Stimulated activated CD4-positive, alpha-beta T cell treated with anti-CD3 and anti-CD28 coated beads, TNF-alpha, amount 100 ng/mL, for 24 hours (primary cell): ENCODE measurements at places on chromosomes 1 and 21.

DNA sequence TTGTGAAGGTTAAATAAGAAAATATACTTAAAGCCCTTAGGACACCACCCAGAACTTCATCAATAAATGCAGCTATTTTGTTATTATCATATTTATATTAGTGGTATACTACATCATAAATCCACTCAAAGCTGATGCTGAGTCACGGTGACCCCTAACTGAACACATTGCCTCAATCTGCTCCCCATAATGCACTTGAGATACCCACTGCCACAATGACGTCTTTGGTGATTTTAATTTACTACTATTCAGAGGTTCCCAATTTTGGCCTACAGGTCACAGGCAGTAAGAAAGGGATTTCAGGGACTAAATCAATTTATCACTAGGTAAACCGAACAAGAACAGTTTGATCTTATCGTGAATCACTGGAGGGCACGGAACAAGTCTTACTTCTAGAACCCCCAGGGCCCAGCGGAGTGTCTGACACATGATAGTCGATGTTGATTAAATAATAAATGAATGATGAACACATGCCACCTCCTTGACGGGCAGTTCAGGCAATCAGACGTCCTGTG lies 493 bp upstream of the CHD1L start:
- no peak for DNase-seq

GRCh38 chr1:119448127-119448511 lies 33.2 kb downstream of the HSD3B2 start:
- DNase-seq: no peak

- no peak for DNase-seq
Observed at GRCh38 chr1:11350265-11350664, 77.3 kb downstream of the UBIAD1 start.

DNA sequence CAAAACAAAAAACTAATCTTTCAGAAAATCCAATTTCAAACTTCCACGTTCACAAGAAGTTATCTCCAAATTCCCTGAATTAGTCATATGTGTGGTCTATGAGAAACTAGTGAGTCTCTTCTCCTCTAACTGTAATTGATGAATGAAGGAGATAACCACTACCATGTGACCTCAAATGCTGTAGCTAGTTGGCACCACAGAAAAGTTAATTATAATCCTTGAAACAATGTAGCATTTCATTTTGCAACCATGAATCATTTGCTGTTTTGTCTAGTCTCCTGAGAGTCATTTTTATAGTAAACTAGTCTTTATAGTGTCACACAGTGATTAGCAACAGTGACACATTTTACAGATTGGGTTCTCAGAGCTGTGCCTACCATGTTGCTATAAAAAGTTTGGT lies 287.5 kb downstream of the LRRIQ3 start:
- DNase-seq: no peak

DNA sequence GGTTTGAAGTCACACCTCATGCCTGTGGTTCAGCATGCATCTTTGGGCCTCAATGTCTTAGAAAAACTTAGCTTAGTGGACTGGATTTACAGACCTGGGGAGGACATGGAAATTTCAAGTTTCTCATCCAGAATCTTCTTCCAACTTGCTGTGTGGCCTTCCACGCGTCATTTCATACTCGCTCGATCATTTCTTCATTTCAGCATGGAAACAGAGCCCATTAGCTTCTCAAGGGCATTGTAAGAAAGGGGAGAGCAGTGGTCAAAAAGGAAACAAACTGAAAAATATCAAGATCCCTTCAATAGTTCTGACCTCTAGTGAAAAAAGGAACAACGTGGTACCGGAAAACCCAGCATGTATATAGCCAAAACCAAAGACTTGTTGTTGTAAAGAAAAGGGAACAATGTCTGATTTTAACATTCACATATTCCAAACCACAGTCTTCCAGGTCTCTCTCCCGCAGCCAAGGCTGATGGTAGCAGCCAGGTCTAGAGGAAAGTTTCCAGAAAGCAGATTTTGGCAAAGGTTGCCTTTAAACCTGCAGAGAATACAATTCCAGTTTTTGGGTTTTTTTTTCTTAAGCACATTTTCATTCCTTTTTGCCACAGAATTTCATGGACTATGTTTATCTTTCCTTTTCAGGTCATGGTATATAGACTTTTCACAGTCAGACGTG lies 97.0 kb upstream of the CDC42BPA start:
- no peak for DNase-seq

DNA sequence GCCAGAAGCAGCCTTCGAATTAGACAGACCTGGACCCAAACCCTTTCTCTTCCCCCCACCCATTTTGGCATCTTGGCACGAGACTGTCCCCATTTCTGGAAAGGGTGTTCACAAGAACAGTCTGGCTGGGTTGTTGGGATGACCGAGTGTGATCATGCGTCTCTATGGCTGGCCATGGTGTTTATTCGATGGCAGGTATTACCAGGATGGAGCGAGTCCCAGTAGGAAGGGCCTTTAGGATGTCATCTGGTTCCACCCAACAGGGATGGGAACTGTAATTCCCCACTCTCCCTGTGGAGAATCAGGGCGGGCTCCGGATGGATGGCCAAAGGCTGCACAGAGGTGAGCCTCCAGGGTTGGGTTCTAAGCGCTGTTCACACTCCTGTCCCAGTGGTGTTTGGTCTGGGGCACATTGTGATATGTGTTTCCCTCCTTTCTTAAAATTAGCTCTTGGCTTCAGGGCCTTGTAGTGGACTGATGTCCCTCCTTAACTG lies 33.4 kb upstream of the ATP5PO start:
- no peak for DNase-seq

GRCh38 chr1:91912266-91912665 lies 26.3 kb upstream of the TGFBR3 start:
- no peak for DNase-seq

DNA sequence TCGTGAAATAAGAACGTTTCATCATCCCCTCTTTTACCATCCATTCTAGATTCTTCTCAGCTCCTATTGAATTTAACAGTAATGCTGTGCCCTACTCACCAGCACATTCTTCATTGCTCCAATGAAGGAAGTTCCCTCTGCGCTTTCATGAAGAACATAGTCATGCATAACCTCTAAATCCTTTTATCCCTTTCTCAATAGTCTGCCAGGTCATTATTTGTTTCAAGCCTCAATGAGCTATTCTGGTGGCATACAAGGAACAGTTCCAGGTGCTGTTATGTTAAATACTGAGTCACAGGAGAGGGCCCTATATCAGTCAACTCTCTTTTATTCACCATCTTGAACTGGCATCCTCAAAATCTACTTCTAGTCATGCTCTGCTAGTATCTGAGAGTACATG lies 381.0 kb downstream of the GPATCH2 start:
- DNase-seq: no peak

GRCh38 chr1:209268479-209268878 lies 315.0 kb upstream of the CAMK1G start:
- DNase-seq: no peak

- DNase-seq: no peak
Observed at GRCh38 chr1:187744665-187745064, 915.9 kb downstream of the PLA2G4A start.
